GM04504 (cell line): ENCODE measurements at places on chromosomes 1 and 21.

DNA sequence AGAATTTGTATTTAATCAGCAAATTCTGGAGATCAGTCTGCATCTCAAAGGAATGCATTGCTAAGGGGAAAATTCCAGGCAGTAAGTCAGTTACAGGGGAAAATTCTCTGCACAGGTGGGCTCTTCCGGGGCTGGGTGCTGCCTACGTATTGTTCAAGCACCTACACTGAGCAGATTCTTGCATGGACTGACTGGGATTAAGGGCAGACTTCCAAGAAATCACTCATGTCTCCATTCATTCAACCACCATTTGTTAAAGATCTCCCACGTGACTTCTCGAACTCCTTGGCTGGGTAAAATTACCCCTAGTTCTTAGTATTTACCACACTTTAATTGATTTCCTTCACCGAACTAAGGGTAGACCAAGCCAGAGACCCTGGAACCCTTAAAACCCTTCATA, 28.2 kb upstream of the KCNE1 start:
- no peak for DNase-seq

DNA sequence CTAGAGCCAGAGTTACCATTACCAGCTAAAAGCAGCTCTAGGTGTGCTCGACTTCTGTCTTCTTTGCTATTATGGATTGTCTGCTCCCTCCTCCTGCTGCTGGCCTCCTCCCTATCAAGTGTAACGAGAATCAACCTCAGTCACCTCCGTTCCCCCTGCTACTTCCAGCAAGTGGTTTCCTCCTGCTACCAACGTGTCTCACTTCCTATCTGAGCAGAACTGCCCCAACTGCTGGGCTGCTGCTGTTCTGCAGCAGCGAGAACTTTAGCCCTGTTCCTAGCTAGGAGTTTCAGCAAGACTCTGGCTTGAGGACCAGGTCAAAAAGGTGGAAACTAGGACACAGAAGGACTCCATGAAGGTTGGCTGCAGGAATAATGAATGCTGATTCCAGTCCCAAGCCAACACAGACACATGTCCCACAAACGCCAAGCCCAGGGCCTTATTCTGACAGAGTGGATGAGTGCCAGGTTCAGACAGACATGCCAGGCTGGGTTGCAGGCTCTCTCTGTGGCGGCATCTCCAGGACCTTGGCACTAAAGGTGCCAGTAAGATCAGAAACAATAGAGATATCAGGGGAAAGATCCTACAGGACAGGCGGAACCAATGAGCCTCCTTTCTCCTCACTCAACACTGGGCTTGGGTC, 46.9 kb downstream of the CD34 start:
- no peak for DNase-seq

- DNase-seq, result peak; percentile 12
Observed at GRCh38 chr1:157490467-157491165, 61.7 kb downstream of the FCRL5 start.

DNA sequence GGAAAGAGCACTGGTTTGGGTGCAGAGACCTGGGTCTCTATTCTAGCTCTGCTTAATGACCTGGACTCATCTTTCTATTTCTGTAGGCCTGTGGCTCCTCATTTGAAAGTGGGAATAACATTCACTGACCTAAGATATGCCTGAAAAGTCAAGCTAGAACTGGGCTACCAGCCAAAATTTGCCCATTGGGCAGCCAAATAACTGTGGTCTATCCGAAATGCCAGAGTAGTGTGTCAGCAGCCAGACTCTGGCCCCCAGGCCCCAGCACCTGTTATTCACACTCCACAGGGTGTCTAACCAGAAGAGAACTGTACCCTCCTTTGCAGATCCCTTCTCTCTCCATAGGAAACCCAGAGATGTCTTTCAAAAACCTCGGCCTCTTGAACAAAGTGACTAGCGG, 12.6 kb downstream of the DAB1 start:
- DNase-seq, result no peak

- no peak for DNase-seq
Observed at GRCh38 chr1:77639557-77640069, 42.8 kb downstream of the ZZZ3 start.

DNA sequence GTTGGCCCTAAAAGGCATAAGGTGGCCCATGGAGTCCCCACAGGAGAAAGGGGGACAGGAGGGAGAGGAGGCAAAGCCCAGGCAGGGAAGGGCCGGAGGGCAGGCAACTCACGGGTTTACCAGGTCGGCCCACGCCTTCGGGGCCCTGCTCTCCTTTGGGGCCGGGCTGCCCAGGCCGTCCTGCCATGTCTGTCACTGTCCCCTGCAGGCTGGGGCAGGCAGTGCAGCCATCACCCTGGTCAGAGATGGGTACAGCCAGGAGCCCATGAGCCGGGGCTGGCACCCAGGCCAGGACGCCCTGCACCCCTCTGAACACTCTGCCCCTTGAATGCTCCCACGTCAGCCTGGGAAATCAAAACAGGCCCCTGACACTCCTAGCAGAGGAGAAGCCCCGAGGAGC, 19.8 kb downstream of the COL16A1 start:
- no peak for DNase-seq

- DNase-seq, result no peak
Observed at GRCh38 chr1:109316506-109316905, 9.7 kb upstream of the MYBPHL start.

- no peak for DNase-seq
Observed at GRCh38 chr1:29651684-29652665, 415.7 kb downstream of the PTPRU start.

- DNase-seq, result no peak
Observed at GRCh38 chr21:43834146-43834905, 30.7 kb upstream of the AGPAT3 start.

GRCh38 chr1:221644663-221645258, 97.1 kb downstream of the DUSP10 start:
- DNase-seq, result no peak

GRCh38 chr21:25094695-25095094, 512.6 kb downstream of the MRPL39 start:
- DNase-seq, result no peak

- DNase-seq, result no peak
Observed at GRCh38 chr1:207352554-207352953, 31.1 kb downstream of the CD55 start.

DNA sequence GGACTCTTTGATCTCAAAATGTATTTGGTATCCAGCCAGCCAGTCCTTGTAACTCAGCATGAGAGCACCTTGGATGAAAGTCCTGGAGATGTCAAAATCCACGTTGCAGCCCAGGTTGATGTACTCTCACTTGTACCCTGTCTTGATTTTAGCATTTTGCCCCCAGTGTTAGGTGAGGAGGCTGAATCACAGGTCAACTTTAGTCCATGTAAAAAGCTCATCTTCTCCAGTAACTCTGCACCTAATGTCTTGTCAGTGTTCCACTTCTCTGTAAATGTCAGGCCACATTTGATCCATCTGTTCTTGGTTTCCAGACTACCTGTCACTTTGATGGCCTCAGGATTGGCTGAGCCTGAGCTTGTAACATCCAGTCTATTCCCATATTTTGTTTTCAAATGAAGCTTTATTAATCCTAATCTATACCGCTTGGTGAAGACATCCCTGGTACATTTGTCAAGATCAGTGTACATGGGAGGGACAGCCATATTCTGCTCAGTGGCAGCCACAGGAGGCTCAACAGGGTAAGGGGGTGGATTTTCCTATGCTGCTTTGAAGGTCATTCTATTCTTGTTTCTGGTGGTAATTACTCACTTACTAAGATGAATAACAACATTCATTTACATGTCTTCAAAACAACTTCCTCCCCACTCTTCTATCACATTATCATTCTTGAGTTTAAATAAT, 24.1 kb upstream of the FCRL3 start:
- DNase-seq, result no peak
